ENCODE measurements at places on chromosomes 3 and 15. TPM values are rescaled to one million over a fixed set of nuclear protein-coding genes. Genes with fewer than 3 reads are reported as not detected.

Gene NR1I2
- polyA plus RNA-seq: 0.54 TPM

Gene PAQR9
- polyA plus RNA-seq: 0.44 TPM

DNA sequence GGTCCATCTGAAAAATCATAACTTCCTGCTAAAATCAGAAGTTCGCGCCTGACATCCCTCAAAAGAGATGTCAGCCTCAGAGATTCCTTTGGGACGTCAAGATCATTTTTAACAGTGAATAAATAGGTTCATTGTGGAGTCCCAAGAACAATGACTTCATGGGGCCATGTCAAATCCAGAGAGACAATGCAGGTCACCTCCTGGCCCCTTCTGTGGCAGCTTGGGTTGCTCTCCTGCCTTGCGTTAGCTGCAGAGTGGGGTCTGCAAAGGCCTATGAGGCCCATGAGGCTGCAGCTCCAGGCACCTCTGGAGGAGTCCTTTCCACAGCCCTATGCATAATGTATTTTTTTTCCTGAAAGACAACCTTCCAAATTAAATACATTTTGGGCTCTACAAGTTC, 282.3 kb downstream of the ADAMTS17 start:
- DNase-seq: no peak

GRCh38 chr3:154015307-154015706, 105.9 kb upstream of the ARHGEF26 start:
- DNase-seq: no peak

- DNase-seq: peak; percentile 35
Observed at GRCh38 chr15:60592371-60593169, 113.6 kb upstream of the ICE2 start.

GRCh38 chr3:195385526-195385925, 57.3 kb downstream of the ACAP2 start:
- no peak for DNase-seq

GRCh38 chr15:51198701-51199232, 104.1 kb upstream of the TNFAIP8L3 start:
- DNase-seq: no peak

GRCh38 chr15:71809346-71809745, 1.0 kb upstream of the NR2E3 start:
- DNase-seq: no peak

Measured in right renal cortex interstitium (tissue), 3 donors.